Smooth muscle cell of trachea (primary cell): ENCODE measurements at places on chromosomes 6 and 20. TPM values are rescaled to one million over a fixed set of nuclear protein-coding genes. Genes with fewer than 3 reads are reported as not detected.

Gene IRAK1BP1
- total RNA-seq, result 3.8 and 5.4 TPM in 2 replicates

Gene KCNK17
- not detected in 2 replicates for total RNA-seq

Gene KDM1B
- total RNA-seq, result 24.4 and 31.3 TPM in 2 replicates

Gene SLC17A1
- not detected in 2 replicates for total RNA-seq

Gene PRSS16
- not detected in 2 replicates for total RNA-seq

Gene SEMG1
- total RNA-seq, result not detected in 2 replicates

Gene CASS4
- total RNA-seq, result 10.5 and 12.4 TPM in 2 replicates

Gene ABCC10
- 20.1 and 23.7 TPM in 2 replicates for total RNA-seq

Gene ADAM33
- total RNA-seq, result 136 and 154 TPM in 2 replicates

Gene TCFL5
- total RNA-seq, result 19.0 and 20.5 TPM in 2 replicates

Gene GPLD1
- 0.17 TPM in 1 of 2 replicates, not detected in the other for total RNA-seq

Gene C20orf202
- total RNA-seq, result under 0.01 TPM in 2 replicates

Gene ENPP4
- 0.50 and 1.0 TPM in 2 replicates for total RNA-seq

Gene ZNF311
- total RNA-seq, result 1.8 and 1.9 TPM in 2 replicates

Gene METTL24
- 0.33 and 0.44 TPM in 2 replicates for total RNA-seq

Gene TBXT
- total RNA-seq, result not detected in 2 replicates

Gene PPDPF
- total RNA-seq, result 56.0 and 105 TPM in 2 replicates

Gene TMEM14A
- 31.9 and 50.0 TPM in 2 replicates for total RNA-seq

Gene DYNLT2
- 0.99 and 1.5 TPM in 2 replicates for total RNA-seq

Gene OXT
- not detected in 2 replicates for total RNA-seq

Gene COL19A1
- total RNA-seq, result 0.33 TPM in 1 of 2 replicates, not detected in the other

Gene SLC22A16
- total RNA-seq, result 0.15 TPM in 1 of 2 replicates, not detected in the other

Gene EYA2
- total RNA-seq, result 0.44 and 1.5 TPM in 2 replicates

Gene NMBR
- total RNA-seq, result not detected in 2 replicates

Gene PRSS35
- total RNA-seq, result 4.3 and 9.2 TPM in 2 replicates

Gene DPPA5
- total RNA-seq, result not detected in 2 replicates

Gene FAM217A
- not detected in 2 replicates for total RNA-seq

Gene RAB44
- total RNA-seq, result under 0.01 TPM in 2 replicates

Gene RTF2
- total RNA-seq, result 109 and 119 TPM in 2 replicates

Gene CST2
- not detected in 2 replicates for total RNA-seq

Gene GLO1
- total RNA-seq, result 96.9 and 174 TPM in 2 replicates

Gene FAM229B
- 14.4 and 26.2 TPM in 2 replicates for total RNA-seq

Gene ZNF341
- total RNA-seq, result 1.2 and 2.2 TPM in 2 replicates

Gene RFX6
- not detected in 2 replicates for total RNA-seq

Gene EMILIN3
- under 0.01 and 0.29 TPM in 2 replicates for total RNA-seq

Gene CLPSL2
- total RNA-seq, result not detected in 2 replicates

Gene PACRG
- 1.3 TPM in 1 of 2 replicates, not detected in the other for total RNA-seq

Gene CARMIL1
- 32.0 and 35.7 TPM in 2 replicates for total RNA-seq

Gene NKX2-4
- not detected in 2 replicates for total RNA-seq

Gene CD109
- 34.1 and 98.2 TPM in 2 replicates for total RNA-seq

Gene COL11A2
- 0.15 and 1.2 TPM in 2 replicates for total RNA-seq

Gene CLPSL1
- not detected in 2 replicates for total RNA-seq

Gene ACTL10
- 3.0 and 3.3 TPM in 2 replicates for total RNA-seq

Gene ZSCAN23
- 4.3 and 11.1 TPM in 2 replicates for total RNA-seq

Gene FOXP4
- 1.3 and 3.3 TPM in 2 replicates for total RNA-seq

Gene EPB41L1
- total RNA-seq, result 13.8 and 28.9 TPM in 2 replicates

Gene MDFI
- total RNA-seq, result 0.17 TPM in 1 of 2 replicates, not detected in the other

Gene SMIM29
- 36.9 and 39.7 TPM in 2 replicates for total RNA-seq

Gene FRK
- total RNA-seq, result 1.5 and 1.7 TPM in 2 replicates
